ENCODE measurements at places on chromosomes 5 and 9. TPM values are rescaled to one million over a fixed set of nuclear protein-coding genes. Genes with fewer than 3 reads are reported as not detected.
A peak's percentile ranks its signal among the peaks of the same experiment; 100 is the strongest.

EGR1 gene
- 46.0 TPM for total RNA-seq

SLC4A9 gene
- total RNA-seq, result not detected

EIF4E1B gene
- total RNA-seq, result not detected

NOL6 gene
- 45.9 TPM for total RNA-seq

PCDHGB5 gene
- total RNA-seq, result not detected

RBM22 gene
- 59.7 TPM for total RNA-seq

MUSK gene
- total RNA-seq, result not detected

WWC1 gene
- 0.47 TPM for total RNA-seq

GRCh38 chr5:91048073-91048472, 335.0 kb downstream of the ARRDC3 start:
- no peaks in the 10 kb centered on the region for H3K36me3 ChIP-seq
- peaks cover 5% of the 10 kb centered on the region for H3K27me3 ChIP-seq
- no peak overlapping the region for H3K4me3 ChIP-seq

DNA sequence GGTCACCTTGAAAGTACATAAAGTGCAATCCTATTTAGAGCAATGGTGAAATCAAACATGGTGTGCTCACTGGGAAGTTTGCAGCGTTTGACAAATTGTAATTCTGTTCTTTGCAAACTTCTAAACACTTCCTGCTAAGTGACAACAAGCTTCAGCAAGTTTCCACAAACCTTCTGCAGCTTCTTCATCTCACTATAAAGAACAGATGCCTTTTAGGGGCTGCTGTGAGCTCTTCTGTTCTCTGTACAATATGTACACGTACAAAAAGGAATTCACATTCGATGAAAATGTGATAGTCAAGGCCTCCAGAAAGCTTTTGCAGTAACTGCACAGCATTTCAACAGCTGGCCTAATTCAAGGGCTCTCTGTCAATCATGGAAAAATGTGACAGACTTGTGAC, 543.1 kb downstream of the CETN3 start:
- no peak overlapping the region for H3K27ac ChIP-seq
- H3K36me3 ChIP-seq, result no peaks in the 10 kb centered on the region
- no peak for DNase-seq
- H3K27me3 ChIP-seq, result no peaks in the 10 kb centered on the region
- no peak overlapping the region for H3K4me3 ChIP-seq

DNA sequence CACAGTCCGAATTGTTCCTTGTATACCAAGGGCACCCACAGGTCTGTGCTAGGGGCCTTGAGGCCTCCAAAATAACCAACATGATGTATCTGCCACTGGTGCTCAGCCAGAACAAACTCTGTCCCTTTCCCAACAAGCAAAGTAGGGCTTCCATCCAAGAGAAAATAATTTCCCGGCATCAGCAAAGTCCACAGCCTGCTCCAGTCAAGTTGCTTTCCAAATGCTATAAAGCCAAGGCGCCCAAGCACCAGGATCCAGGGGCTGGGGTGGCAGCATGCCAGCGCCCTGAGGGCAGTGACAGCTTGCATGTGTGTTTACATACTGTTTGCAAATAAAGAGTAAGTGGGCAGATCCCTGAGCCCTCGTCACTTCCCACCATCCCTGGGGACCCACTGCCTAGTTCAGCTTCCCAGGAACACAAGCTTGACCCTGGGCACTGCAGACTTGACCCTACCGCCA, 155.9 kb downstream of the ERCC6L2 start:
- peaks cover 9% of the 10 kb centered on the region for H3K4me1 ChIP-seq
- peaks cover 3% of the 10 kb centered on the region for H3K36me3 ChIP-seq
- peaks cover 11% of the 10 kb centered on the region for H3K27me3 ChIP-seq

DNA sequence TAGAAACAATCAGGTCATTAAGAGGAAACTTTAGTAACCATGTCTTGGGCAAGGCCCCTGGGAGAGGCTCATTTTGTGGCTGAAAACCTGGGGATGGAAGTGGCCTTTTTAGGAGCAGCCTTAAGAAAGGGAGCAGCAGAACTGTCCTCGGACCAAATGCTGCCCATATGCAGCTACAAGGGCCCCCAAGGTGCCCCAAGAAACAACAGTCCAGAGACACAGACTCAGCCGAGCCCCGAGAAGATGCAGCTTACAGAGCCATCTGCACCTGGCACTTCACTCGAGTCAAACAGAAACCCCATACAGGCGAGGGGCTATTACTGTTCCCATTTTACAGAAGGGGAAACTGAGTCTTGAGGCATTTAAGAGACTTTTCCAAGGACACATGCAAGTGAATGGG, 58.0 kb downstream of the COL23A1 start:
- no peaks in the 10 kb centered on the region for H3K36me3 ChIP-seq
- no peaks in the 10 kb centered on the region for H3K4me1 ChIP-seq
- no peaks in the 10 kb centered on the region for H3K27me3 ChIP-seq
- no peak for DNase-seq
- no peak overlapping the region for H3K27ac ChIP-seq

GRCh38 chr9:131645078-131645776, 94.6 kb downstream of the RAPGEF1 start:
- peaks cover 30% of the 10 kb centered on the region for H3K36me3 ChIP-seq
- DNase-seq, result peak; percentile 34
- peaks cover 49% of the 10 kb centered on the region for H3K4me1 ChIP-seq
- H3K27ac ChIP-seq, result peak overlapping the region; percentile 86

DNA sequence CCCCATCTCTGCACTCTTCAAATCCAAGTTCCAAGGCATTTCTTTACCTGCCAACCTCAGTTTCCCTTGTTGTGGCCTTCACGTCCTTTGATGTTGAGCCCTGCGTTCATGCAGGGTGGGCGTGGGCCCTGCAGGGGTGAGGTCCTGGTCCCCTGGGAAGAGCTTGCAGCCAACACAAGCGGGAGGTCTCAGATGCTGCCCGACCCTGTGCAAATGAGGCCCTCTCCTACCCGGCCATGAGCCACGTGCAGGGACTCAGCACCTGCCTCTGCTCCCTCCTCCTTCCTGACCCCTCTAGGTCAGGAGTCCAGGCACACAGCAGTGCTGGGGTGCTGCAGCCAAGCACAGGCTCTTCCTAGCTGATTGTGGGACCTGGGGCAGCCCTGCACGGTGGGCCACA, 124.5 kb downstream of the ADAMTS2 start:
- no peaks in the 10 kb centered on the region for H3K36me3 ChIP-seq
- no peak overlapping the region for H3K4me3 ChIP-seq
- H3K27me3 ChIP-seq, result peaks cover 1% of the 10 kb centered on the region
- H3K27ac ChIP-seq, result no peak overlapping the region
- DNase-seq, result no peak

- H3K4me1 ChIP-seq, result peaks cover 32% of the 10 kb centered on the region
- no peaks in the 10 kb centered on the region for H3K36me3 ChIP-seq
- no peak overlapping the region for H3K27ac ChIP-seq
- no peak overlapping the region for H3K4me3 ChIP-seq
- peaks cover 57% of the 10 kb centered on the region for H3K27me3 ChIP-seq
Observed at GRCh38 chr9:34961574-34962490, 3.7 kb downstream of the PHF24 start.

DNA sequence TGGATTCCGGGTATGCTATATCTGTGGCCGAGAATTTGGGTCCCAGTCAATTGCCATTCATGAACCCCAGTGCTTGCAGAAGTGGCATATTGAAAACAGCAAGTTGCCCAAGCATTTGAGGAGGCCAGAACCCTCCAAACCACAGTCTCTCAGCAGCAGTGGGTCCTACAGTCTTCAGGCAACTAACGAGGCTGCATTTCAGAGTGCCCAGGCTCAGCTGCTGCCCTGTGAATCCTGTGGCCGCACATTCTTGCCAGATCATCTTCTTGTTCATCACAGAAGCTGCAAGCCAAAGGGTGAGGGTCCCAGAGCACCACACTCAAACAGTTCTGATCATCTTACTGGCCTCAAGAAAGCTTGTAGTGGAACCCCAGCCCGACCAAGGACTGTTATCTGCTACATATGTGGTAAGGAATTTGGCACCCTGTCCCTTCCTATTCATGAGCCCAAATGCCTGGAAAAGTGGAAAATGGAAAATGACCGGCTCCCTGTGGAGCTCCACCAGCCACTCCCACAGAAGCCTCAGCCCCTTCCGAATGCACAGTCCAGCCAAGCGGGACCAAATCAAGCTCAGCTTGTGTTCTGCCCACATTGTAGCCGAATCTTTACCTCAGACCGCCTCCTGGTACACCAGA, 23.0 kb downstream of the ZNF474 start:
- H3K27me3 ChIP-seq, result no peaks in the 10 kb centered on the region
- H3K4me1 ChIP-seq, result peaks cover 6% of the 10 kb centered on the region
- no peak overlapping the region for H3K27ac ChIP-seq
- no peaks in the 10 kb centered on the region for H3K36me3 ChIP-seq

GRCh38 chr9:120857481-120857880, 14.8 kb upstream of the PSMD5 start:
- peak overlapping the region; percentile 8 for H3K27ac ChIP-seq
- H3K36me3 ChIP-seq, result peaks cover 60% of the 10 kb centered on the region
- peaks cover 15% of the 10 kb centered on the region for H3K4me1 ChIP-seq
- no peak overlapping the region for H3K4me3 ChIP-seq

GRCh38 chr5:169218861-169219260, 82.1 kb downstream of the SLIT3 start:
- no peaks in the 10 kb centered on the region for H3K36me3 ChIP-seq
- no peak for DNase-seq
- no peaks in the 10 kb centered on the region for H3K4me1 ChIP-seq
- no peak overlapping the region for H3K4me3 ChIP-seq

- H3K36me3 ChIP-seq, result peaks cover 29% of the 10 kb centered on the region
- no peak overlapping the region for H3K4me3 ChIP-seq
- H3K27me3 ChIP-seq, result no peaks in the 10 kb centered on the region
- H3K27ac ChIP-seq, result peak overlapping the region; percentile 69
- DNase-seq, result no peak
- H3K4me1 ChIP-seq, result peaks cover 78% of the 10 kb centered on the region
Observed at GRCh38 chr5:154765396-154765925, 10.3 kb downstream of the LARP1 start.

GRCh38 chr9:74117731-74118130, 379.4 kb upstream of the RORB start:
- no peak overlapping the region for H3K27ac ChIP-seq
- peaks cover 12% of the 10 kb centered on the region for H3K4me1 ChIP-seq
- peaks cover 4% of the 10 kb centered on the region for H3K36me3 ChIP-seq
- no peak overlapping the region for H3K4me3 ChIP-seq
- no peaks in the 10 kb centered on the region for H3K27me3 ChIP-seq
- no peak for DNase-seq

DNA sequence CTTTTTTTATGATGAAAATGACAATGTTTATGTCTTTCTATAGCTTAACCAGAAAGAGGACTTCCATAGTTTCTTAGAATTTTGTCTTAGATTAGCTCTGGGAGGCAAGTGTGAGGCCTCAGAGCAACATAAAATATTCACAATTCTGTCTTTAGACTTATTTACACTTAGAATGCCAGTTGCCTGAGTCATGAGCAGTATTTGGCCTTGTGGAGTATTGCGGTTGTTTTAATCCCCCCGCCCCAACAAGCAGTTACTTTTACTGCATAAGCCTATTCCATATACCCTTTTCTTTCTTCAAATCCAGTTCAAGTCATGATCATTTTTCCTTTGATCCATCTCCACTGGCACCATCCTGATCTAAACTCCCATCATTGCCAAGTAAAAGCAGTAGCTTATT, 198.0 kb upstream of the EGFLAM start:
- H3K4me1 ChIP-seq, result no peaks in the 10 kb centered on the region
- no peaks in the 10 kb centered on the region for H3K36me3 ChIP-seq
- no peaks in the 10 kb centered on the region for H3K27me3 ChIP-seq
- no peak overlapping the region for H3K4me3 ChIP-seq
- DNase-seq, result no peak

DNA sequence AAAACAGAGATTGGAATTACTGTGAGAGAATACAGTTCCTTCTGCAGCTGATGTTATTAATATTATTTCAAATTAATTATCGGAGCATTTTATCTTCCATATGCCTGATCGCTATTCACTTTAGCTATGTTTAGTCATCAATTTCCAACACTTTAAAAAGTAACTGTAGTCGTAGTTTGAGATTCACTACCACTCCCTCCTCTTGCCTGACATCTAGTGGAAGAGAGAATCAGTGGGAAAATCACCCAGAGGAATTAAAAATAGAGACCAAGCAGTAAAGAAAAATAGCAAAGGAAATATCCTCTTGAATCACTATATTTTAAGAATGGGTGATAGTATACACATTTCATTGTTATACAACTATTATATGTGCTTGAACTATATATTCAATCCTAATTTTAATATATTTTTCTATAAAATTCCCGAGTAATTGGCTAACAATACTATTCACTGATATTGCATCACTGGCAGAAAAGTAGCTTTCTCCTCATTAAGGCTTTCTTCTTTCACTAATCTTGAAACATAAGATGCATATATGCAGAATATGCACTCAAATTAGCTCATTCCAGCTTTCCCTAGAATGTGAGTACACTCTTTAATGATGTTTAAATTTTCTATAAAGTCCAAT, 708.7 kb downstream of the CDH9 start:
- H3K27me3 ChIP-seq, result no peaks in the 10 kb centered on the region
- H3K4me3 ChIP-seq, result no peak overlapping the region
- H3K36me3 ChIP-seq, result no peaks in the 10 kb centered on the region
- no peak overlapping the region for H3K27ac ChIP-seq
- DNase-seq, result no peak

DNA sequence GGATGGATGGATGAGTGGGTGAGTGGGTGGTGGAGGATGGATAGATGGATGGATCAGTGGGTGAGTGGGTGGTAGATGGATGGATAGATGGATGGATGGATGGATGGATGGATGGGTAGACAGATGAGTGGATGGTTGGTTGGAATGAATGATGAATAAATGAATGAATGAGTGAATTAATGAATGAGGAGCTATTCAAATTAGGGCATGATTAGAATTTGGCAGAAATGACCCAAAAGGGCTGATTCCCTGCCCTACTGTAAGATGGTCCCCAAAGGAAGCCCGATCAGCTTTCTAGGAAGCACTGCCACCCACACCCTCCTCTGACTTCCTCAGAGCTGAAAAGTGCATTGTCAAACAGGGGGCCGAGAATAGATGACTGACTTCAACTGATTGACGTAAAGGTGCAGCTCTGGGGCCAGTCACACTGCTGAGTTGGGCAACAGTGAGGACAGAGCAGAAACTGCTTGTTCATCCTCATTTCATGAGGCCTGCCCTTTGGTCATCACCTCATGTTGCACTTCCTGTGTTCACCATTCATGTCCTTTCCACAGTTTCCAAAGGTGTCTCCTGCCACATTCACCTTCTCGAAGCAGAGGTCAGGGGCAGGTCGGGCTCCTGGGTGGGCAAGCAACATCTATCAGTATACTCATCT, 34.3 kb downstream of the NIPAL4 start:
- H3K27ac ChIP-seq, result no peak overlapping the region
- peaks cover 4% of the 10 kb centered on the region for H3K4me1 ChIP-seq
- no peaks in the 10 kb centered on the region for H3K27me3 ChIP-seq
- peaks cover 3% of the 10 kb centered on the region for H3K36me3 ChIP-seq

DNA sequence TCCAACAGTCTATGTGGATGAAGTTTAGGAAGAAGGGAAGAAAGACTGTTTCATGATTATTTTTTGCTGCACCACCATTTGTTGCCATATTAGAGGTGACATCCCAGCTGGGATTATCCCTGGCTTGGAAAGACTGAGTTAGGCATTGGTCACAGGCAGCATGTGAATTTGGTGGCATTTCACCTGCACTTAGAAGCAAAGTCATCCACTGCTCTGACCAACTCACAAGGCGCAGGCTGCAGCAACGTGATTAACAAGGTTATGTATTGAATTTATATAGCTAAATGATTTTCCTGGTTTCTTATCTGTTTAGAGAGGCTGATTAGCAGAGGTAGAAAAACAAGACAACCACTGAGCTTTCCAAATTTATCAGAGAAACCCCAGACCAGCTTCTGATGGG, 2.7 kb downstream of the FYB1 start:
- DNase-seq, result peak; percentile 63
- peaks cover 5% of the 10 kb centered on the region for H3K36me3 ChIP-seq
- H3K27ac ChIP-seq, result peak overlapping the region; percentile 95
- H3K4me3 ChIP-seq, result peak overlapping the region; percentile 81

- DNase-seq, result peak; percentile 41
- H3K4me3 ChIP-seq, result no peak overlapping the region
- peak overlapping the region; percentile 32 for H3K27ac ChIP-seq
- H3K36me3 ChIP-seq, result peaks cover 68% of the 10 kb centered on the region
- H3K27me3 ChIP-seq, result no peaks in the 10 kb centered on the region
- peaks cover 46% of the 10 kb centered on the region for H3K4me1 ChIP-seq
Observed at GRCh38 chr5:72234265-72234700, 85.8 kb downstream of the MRPS27 start.

All from activated CD8-positive, alpha-beta T cell treated with anti-CD3 and anti-CD28 coated beads for 36 hours (primary cell).